ENCODE measurements at places on chromosomes 2 and 18.

- no peak for DNase-seq
Measured at GRCh38 chr2:24247164-24247563, 72.3 kb downstream of the FAM228A start.

DNA sequence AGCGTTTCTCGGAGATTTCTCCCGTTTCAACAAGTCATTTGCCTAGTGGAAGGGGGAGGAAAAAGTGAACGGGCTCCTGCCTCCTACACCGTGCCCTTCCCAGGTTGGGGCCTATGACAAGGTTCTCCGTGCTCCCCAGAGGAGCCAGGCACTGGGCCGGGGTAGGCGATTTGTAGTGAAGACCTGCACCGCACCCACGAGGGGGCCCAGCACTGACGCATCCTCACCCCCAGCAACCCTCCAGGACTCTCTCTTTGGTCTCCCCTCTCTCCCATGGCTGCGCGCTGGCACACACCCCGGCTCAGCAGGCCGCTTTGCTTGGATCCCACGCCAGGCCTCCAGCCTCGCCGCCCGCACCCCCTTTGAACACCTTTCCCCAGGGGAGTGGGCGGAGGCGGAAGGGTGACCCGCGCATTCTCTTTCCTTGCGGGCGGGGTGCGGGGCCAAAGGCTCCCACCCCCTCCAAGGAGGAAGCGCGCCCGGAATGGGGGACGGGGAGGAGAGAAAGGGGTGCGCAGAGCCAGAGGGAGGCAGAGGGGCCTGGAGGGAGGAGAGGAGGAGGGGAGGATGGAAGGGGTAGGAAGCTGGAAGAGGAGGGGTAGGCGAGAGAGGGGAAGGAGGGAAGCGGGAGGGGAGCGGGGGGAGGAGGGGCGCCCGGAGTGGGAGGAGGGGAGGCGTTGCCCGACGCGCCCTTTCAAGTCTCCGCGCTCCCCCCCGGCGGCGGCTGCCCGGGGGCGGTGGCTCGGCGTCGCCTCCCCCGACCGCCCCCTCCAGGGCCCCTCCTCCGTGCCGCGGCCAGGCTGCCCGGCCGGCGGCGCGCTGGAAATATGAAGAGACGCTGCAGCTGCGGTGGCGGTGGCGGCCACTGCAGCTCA is at the start of gene APCDD1:
APCDD1 (plus strand) TSS at position 830 of the 875 bp plus-strand sequence. CDS start 347 bp downstream, outside the sequence.
- DNase-seq: no peak

GRCh38 chr2:60500861-60501260 is 52.6 kb downstream of the BCL11A start:
- DNase-seq: no peak

GRCh38 chr2:189506514-189506976 is 65.3 kb downstream of the WDR75 start:
- no peak for DNase-seq

- no peak for DNase-seq
Measured at GRCh38 chr2:141534666-141535362, 596.0 kb downstream of the LRP1B start.

DNA sequence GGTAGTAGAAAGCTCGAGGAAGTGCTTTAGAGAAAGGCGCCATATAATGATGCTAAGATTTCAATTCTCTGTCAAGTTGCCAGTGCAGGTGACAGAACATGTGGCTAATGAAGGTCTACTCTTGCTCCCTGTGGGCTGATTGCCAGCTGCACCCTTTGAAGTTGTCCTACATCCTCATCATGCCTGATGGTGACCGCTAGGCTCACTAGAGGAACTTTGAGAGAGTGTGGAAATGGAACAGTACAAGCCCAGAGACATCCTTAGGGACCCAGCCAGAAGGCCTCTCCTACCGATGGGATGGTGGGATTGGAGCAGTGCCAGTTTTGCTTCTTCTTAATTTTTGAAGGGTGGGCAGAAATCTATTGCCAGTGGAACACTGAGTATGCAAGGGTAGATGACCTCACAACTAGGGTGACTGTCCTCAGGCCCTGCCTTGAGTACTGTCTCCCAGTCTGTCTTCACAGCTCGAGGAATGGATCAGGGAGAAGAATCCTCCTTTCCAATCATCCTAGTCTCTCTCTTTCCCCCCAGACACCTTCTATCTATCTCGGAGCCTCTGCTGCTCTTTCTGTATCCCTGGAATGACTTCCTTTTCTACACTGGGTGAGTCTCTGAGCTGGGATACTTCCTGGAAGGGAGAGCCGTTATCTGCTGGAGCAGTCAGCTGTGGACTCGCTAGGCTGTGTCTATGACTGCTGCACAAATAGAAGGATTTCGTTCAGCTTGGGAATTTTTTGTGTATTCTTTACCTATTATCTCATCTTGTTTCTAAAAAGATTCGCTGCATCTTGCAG is 33.5 kb downstream of the LGALSL start:
- DNase-seq: no peak

GRCh38 chr18:5415031-5415430 is 119.5 kb upstream of the ZBTB14 start:
- no peak for DNase-seq

- DNase-seq: no peak
Measured at GRCh38 chr2:165648801-165649200, 145.2 kb downstream of the GALNT3 start.

DNA sequence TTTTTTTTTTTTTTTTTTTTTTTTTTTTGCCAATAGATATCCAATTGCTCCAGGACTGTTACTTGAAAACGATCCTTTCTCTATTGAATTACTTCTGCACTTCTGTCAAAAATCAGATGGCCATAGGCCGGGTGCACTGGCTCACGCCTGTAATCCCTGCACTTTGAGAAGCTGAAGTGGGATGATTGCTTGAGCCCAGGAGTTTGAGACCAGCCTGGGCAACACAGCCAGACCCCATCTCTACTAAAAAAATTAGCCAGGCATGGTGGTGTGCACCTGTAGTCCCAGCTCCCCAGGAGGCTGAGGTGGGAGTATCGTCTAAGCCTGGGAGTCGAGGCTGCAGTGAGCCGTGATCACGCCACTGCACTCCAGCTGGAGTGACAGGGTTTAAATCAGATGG is 4.3 kb upstream of the CHCHD5 start:
- DNase-seq: no peak

DNA sequence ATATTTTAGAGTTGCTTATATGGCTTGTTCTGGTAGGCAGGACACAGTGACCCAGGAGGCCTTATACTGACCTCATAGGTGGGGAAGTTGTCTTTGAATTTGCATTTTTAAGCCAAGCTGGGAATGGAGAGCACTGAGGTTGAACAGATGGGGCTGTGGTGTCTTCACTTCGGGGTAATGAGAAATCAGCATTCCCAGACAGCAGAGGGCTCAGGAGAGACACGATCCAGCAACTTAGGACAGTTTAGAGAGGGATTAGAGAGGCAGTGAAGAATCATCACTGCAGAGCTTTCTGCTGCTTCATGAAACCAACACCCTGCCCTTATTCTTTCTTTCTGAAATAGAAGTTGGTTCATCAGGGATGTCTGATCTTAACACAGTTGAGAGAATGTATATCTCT is 202.4 kb downstream of the TDRD15 start:
- DNase-seq: no peak

- no peak for DNase-seq
Measured at GRCh38 chr2:222782201-222782730, 78.6 kb upstream of the ACSL3 start.

DNA sequence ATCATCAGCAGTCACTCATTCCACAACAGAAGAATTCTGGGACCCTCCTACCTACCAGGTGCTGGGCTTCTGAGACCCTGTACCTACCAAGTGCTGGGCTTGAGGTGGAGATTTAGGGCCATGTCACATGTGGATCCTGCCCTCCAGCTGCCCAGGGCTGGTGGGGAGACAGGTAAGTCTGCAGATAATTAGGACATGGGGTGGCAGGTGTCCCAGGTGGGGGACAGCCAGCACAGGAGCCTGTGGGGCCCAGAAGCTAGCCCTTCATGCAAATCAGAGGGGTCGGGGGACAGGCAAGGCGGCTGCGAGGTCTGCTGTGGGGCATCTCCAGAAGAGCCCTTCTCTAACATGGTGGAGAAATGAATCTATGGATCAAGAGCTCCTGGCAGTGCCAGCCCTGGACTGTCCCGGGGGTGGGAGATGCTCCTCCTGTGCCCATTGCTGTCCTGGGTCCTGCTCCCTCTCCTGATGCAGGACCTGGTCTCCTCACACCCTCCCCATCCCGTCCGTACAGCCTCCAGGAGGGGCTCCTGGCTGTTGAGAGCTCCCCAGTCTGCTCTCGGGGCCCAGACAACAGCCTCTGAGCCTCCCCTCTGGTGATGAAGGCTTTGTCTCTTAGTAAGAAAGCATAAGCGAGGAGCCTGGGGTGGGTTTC is 106.3 kb upstream of the GLI2 start:
- DNase-seq: no peak

DNA sequence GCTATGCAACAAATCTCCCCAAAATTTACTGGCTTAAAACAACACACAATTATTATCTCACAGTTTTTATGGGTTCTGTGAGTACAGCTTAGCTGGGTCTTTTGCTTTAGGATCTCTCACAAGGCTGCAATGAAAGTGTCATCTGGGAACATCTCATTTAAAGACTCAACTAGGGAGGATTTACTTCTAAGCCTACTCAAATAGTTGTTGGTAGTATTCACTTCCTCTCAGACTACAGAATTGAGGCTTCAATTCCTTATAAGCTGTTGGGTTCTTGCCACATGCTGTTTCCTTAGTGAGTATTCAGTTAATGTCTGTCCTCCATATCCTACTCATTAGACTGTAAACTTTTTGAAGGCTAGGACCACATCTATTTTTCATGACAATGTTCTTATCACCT is 72.3 kb downstream of the MDH1 start:
- DNase-seq: no peak

- DNase-seq: no peak
Measured at GRCh38 chr18:74870950-74871349, 273.3 kb downstream of the ZNF407 start.

DNA sequence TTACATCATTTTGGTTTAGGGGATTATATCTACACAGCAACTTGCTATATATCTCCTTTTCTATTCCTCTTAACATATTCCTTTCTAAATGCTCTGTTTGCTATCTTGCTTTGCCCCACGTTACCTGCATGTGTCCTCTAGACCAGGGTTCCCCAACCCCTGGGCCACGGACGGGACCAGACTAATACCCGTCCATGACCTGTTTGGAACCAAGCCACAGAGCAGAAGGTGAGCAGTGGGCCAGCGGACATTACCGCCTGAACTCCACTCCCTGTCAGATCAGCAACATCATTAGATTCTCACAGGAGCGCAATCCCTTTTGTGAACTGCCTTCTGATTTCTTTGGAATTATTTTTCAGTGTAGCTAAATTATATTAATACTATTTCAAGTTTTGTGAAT is 66.7 kb downstream of the KCMF1 start:
- DNase-seq: no peak

GRCh38 chr2:111190816-111191540 is 70.3 kb downstream of the BCL2L11 start:
- no peak for DNase-seq

- no peak for DNase-seq
Measured at GRCh38 chr2:150513647-150514046, 26.2 kb upstream of the RND3 start.

DNA sequence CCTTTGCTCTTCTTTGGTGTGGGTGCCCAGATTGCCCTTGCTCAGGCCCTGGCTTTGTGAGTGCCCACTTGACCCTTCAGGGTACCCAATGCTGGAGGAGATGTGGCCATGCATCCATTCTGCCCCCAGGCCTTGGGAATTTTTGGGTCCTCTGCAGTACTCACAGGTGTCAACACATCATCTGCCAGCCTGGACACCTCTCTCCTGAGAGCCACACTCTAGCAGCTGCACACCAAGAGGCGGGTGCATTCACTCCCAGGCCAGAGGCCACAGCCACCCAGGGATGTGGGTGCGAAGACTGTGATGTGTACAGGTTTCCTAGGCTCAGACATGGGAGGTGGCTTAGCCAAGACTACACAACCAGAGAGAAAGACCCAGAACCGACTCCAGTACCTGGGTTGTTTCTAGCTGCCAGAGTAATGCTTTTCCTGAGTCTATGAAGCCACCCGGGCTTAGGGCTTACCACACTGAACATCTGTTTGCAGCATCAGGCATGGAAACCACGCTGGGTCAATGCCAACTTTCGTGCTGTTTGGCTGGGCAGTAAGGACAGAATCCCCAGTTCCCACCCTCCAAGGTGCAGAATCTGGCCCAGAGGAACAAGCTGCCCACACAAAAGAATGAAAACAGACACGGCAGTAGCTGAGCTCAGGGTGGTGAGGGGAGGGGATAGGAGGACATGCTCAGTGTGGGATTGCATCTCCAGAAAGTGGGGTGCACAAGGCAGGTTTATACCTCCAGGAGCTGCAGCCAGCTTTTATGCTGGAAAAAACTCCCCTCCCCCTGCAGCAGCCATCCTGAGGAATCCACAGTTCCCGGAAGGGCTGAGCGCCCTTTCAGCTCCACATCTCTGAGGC is 40.1 kb downstream of the KCNF1 start:
- DNase-seq: no peak

GRCh38 chr2:10452312-10452711 is 4.2 kb upstream of the ODC1 start:
- DNase-seq: no peak

- DNase-seq: no peak
Measured at GRCh38 chr2:95021023-95021416, 4.5 kb upstream of the MAL start.

Data from Panc1 (cell line).